Stimulated activated CD8-positive, alpha-beta memory T cell treated with anti-CD3 and anti-CD28 coated beads, Interleukin-15, amount 100 ng/mL, for 4 hours (primary cell): ENCODE measurements at places on chromosomes 1 and 21.

GRCh38 chr1:155250633-155251449 is 4.4 kb downstream of the ENTREP3 start:
- peak; percentile 81 for DNase-seq

DNA sequence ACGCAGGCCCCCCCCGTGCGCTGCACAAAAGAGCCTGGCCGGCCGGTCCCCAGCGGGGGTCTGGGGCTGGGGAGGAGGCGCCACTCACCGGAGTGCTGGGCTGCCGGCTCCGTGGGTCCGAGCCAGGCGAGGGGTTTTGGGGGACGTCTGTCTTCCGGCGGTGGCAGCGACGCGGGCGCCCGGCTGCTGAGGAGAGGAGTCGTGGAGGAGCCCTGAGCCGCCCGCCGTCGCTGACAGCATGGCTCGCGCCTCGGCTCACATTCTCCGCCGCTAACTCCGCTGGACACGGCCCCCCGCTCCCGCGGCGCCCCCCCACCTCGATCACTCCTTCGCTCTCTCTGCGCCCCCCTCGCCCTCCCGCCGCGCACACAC is 649 bp downstream of the AHDC1 start:
- DNase-seq, result no peak

DNA sequence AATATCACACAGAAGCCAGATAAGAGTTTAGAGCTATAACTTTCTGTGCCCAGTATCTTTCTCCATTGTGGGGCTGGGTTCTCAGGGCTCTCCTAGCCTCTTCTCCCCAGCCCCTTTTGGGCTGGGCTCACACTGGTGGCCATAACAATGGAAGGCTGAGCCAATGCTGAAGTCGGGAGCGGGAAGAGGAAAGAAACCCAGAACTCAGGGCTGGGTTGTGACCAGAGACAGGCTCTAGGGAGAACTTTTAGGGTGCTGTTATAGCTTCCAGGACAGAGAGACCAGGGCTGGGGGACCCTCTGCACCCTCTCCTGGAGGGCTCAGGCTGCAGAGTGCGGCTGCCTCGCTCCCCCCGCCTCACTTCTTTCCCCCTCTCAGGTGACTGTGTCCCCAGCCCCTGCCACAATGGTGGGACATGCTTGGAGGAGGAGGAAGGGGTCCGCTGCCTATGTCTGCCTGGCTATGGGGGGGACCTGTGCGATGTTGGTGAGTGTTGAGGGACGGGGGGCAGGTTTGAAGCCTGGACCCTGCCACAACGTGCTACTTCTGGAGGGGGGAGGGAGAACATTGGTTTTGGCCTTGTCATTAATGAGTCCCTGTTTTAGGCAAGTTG is 14.1 kb downstream of the BCAN start:
- no peak for DNase-seq

DNA sequence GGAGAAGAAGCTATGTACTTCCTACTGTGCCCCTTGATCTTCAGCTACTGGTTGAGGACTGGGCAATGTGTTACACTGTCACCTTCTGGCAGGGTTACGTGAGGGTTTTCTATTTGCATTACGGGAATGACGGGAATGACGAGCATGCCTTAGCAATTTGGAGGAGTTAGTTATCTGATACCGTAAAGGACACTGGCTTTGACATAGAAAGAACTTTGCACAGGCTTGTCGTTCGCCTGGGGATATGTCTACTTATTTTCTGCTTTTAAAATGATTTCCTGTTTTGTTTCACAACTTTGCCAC is 19.8 kb upstream of the ACBD6 start:
- DNase-seq, result no peak

- DNase-seq, result no peak
Measured at GRCh38 chr1:118494998-118495397, 310.0 kb upstream of the SPAG17 start.

GRCh38 chr1:196723325-196724185 is 51.1 kb upstream of the CFHR3 start:
- no peak for DNase-seq

DNA sequence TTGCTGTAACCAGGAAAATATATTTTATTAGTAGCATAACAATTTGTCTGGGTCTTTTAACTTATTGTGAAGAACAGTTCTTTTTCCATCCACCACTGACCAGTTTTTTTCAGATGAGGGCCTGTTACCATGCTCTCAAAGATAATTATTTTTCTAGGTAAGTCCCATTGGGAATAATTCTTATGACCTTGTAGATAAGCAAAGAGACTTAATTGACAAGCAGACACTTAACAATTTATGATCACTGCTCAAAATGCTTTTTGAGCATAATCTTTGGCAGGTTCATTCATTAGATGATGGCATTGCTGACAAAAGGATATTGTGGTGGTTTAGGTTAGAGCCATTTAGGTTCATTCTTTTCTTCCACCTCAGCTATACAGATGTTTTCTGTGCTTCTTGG is 6.6 kb downstream of the SNX27 start:
- DNase-seq, result no peak

GRCh38 chr1:236808005-236808404 is 12.9 kb downstream of the MTR start:
- no peak for DNase-seq
